DND-41 (cell line): ENCODE measurements at places on chromosomes 2 and 18.

GRCh38 chr2:33583194-33583938 is 15.7 kb downstream of the FAM98A start:
- DNase-seq, result peak; percentile 24

- no peak for DNase-seq
These were observed 7.7 kb upstream of the POU3F3 start for GRCh38 chr2:104845946-104846785.

- DNase-seq, result no peak
These were observed 35.1 kb upstream of the MPP4 start for GRCh38 chr2:201733544-201733943.

DNA sequence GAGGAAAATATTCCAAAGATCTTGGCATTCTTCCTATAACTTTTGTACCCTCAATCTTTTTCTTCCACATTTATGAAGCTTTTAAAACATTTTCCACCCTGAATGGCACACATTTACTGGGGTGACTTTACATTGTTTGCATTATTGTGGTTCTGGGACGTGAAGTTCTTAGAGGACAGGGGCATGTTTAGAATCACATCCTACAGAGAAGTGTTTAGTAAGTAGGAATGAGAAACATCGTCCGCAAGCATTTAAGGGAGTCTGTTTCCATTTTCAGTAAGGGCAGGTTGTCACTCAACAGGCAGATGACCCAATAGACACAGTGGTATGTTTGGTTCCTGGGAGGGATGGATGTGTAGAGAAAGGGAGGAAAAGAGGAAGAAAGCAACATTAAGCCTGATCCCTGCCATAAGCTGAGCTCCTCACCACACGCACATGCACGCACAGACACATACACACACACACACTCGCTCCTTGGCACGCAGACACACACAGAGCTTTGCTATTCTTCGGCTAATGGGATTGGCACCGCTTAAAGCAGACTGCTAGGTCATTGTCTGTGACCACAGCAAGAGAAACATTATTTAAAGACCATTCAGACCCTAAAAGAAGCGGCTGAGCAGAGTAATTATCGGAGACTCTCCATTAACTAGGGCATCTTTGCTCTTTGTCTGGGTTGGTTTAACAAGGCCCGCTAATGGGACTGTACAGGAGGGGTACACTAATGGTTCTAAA is 14.2 kb upstream of the PLEKHM3 start:
- no peak for DNase-seq

- no peak for DNase-seq
These were observed 112.9 kb downstream of the CLIP4 start for GRCh38 chr2:29227935-29228675.

GRCh38 chr2:102736110-102736409 is 25.8 kb upstream of the TMEM182 start:
- no peak for DNase-seq

DNA sequence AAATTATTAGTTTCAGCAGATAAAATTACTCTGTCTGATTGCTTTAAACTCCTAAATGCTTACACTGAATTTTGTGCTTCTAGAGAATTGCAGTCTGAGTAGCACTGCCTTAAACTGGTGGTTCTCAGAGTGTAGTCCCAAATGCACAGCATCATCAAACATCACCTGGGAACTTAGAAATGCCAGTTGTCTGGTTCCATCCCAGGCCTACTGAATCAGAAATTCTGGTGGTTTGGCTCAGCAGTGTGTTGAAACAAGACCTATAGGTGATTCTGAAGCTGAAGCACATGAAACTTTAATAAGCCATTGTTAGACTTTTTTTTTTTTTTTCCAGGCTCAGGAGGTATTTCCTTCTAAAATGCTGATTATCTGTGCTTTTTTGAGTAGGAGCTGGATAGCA is 22.0 kb downstream of the EPC2 start:
- DNase-seq, result no peak
